ENCODE measurements at places on chromosomes 12 and 14.

GRCh38 chr14:35949920-35950513 lies 123.9 kb downstream of the BRMS1L start:
- DNase-seq: peak; percentile 29

- DNase-seq: no peak
Measured at GRCh38 chr12:8465301-8465996, 9.7 kb downstream of the CLEC6A start.

GRCh38 chr12:32290411-32290810 lies 108.9 kb upstream of the FGD4 start:
- no peak for DNase-seq

GRCh38 chr12:133080026-133080367 lies 726 bp upstream of the ZNF140 start:
- DNase-seq: peak; percentile 99

Measured in fibroblast of skin of back (primary cell).